ENCODE measurements at places on chromosomes 4 and X.

- DNase-seq = no peak
Measured at GRCh38 chrX:126124721-126125120, 41.4 kb downstream of the DCAF12L2 start.

GRCh38 chr4:15799701-15800100 is 21.6 kb downstream of the CD38 start:
- DNase-seq = no peak

GRCh38 chr4:147834480-147834879 is 102.6 kb downstream of the ARHGAP10 start:
- no peak for DNase-seq

DNA sequence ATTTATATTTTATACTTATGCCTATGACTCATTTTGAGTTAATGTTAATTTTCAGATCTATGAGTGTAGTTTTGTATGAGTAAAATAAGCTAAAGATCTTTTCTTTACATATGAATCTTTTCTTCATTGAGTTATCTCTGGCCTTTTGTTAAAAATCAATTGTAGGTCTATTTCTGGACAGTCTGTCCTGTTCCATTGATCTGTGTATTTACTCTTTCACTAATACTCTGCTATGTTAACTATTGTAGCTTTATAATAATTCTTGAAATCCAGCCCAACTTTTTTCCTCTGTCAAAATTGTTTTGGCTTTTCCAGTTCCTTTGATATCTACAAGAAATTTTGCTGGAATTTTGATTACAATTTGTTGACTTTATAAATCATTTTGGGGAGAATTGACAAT is 177.0 kb downstream of the RBM46 start:
- no peak for DNase-seq

GRCh38 chr4:612749-613125 is 12.6 kb upstream of the PDE6B start:
- no peak for DNase-seq

Data from stimulated activated naive CD4-positive, alpha-beta T cell treated with Interleukin-2 at 50 U/mL for 16 hours (primary cell).